ENCODE measurements at places on chromosomes 4 and X.

- no peak for DNase-seq
These were observed 82.9 kb upstream of the EXOC1L start for GRCh38 chr4:55736605-55737183.

DNA sequence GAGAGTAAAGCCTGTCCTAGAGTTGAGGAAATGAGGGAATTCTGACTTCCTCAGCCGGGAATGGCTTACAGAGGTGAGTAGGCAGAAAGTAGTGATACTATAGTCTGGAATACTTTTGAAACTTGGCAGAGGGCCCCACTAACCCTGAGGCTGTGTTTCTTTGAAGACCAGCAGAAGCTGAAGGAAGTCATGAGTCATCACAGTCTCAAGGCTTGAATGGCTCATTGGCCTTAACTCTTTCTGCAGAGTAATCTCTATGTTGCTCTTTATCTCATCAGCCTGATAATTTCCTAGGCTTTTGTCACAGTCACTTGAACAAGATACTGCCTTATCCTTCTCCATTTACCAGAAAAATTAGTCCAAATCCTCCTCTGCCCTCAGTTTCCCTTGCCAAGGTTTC, 80.8 kb downstream of the ANKRD50 start:
- no peak for DNase-seq

- no peak for DNase-seq
These were observed 377.2 kb upstream of the ANXA10 start for GRCh38 chr4:167715176-167715575.

DNA sequence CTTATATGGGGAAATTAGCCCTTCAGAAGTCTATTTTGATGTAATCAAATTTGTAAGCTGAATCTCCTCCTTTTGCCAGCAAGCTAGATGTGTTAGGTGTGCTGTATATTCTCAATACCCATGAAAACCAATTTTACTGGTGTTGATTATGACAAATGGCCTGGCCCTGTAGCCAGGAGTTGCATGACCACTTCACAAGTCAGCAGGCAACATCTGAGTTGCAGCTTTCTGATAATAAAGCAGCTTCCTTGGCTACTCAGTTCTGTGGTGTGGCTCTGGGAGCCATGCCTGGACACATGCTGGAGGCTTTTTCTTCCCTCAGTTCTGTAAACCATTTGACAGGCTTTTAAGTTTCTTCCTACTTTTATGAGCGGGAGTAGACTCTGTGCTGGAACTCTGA, 154.1 kb upstream of the CXCL13 start:
- DNase-seq, result no peak

DNA sequence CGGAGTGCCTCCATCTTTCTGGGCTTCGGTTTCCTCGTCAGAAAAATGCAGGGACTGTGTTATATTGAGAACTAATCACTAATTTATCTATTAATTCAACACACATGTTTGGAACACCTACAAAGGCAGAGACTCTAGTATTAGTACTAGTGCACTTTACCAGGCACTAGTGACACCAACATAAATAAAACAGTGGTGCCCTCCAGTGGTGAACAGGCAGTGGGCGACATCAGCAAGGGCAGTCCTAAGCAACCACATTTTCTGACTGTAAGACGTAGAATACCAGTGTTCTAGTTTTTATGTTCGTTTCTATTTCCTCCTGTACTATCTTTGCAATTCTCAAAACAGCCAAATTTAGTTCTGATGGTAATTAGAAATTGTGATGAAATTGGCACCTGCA, 69.1 kb upstream of the UCP1 start:
- DNase-seq, result no peak

DNA sequence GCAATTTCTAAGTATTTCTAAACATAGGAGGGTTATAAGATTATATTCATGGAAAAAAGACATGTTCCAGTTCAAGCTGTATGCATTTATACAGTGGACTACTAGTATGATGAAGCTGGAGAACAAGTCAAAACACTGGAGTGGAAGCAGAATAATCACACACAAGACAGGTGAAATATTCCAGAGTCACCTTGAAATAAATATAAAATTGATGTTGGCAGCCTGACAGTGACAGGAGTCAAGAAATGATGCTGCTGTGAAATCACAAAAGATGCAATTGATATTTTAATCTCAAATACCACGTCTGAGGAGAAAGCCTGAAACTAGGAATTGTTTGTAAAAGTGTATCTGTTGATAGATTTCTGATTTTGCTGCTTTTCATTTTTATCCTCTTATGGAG, 667.3 kb downstream of the IL1RAPL1 start:
- no peak for DNase-seq

- no peak for DNase-seq
These were observed 360.9 kb upstream of the AGA start for GRCh38 chr4:177803151-177803550.

- no peak for DNase-seq
These were observed 43.6 kb downstream of the UNC5C start for GRCh38 chr4:95505151-95505550.
